ENCODE measurements at places on chromosomes 11 and 22.

DNA sequence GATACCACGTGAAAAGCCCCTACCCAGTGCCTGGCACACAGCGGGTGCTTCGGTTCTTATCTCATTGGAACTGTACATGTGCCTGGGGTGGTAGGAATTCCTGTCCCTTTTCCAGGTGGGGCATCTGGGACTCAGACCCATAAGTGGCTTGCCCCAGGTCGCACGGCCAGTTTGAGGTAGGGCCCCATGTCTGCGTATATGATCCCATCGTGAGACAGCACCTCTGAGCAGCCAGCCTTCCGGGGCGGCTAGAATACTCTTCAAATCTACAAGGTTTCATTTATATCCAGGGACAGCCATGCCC, 33.5 kb upstream of the SMIM38 start:
- DNase-seq = no peak

GRCh38 chr11:8290081-8290810, 26.6 kb upstream of the LMO1 start:
- DNase-seq = no peak

GRCh38 chr22:22058633-22059290, 76.2 kb upstream of the TOP3B start:
- no peak for DNase-seq

DNA sequence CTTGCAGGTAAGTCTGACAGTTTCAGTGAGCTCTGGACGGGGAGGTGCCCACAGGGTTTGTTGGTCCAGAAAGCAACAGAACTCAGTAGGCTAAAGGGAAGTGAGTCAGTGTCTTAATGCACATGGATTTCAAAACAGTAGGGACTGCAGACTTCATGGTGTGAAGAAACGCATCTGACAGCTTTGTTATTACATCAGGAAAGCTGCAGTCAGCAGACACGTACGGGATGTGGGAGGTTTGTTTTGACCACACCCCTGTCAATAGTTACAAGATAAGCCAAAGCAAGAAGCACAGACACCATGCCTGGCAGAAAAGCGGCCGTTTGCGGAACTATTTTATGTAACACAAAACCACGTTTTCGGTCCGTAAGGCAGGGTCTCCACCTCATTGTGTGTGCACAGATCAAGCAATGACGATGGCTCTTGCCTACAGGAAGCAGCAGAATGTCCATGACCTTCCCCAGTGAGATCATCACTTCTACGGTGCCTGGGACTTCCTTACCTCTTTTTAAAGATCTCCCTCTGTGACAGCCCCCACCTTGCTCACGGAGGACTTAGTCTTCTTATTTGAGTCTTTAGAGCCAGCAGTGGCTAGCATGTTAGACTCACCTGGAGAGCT, 58.2 kb upstream of the FTH1 start:
- peak; percentile 46 for DNase-seq

DNA sequence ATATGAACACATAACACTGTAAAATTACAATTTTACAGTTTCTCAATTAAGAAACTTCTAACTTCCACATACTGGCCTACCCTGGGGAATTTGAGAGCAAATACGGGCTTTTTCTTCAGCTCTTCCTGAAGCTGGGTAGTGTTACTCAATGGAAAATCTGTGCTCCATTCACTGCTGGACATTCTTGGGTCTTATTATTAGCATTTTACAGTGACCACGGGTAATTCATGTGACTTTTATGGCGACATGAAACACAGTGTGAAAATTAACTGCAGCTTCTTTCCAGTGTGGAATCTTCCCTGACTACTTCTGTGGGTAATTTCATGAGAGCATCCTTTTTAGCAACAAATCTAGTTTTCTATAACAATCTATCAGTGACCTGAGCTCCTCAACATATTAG, 423.7 kb upstream of the ANO5 start:
- DNase-seq = no peak

DNA sequence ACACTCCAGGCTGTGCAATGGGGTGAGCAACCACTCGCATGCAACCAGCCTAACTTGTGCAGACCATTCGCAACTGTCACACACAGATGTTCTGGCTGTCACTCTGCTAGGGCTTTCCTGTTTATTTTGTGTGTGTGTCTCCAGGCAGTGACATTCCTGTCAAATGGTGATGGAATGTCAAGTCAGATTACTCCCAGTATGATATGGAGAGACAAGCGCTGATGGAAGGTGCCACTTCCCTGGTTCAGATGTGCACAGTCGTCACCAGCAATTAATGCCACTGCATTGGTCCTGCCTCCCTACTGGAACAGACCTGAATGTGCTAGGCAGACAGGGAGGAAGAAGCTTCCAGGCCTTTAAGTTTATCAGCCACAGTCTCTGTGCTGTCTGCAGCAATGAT, 442.4 kb upstream of the ISX start:
- DNase-seq = no peak

GRCh38 chr11:20000351-20001134, 159.7 kb downstream of the DBX1 start:
- no peak for DNase-seq

DNA sequence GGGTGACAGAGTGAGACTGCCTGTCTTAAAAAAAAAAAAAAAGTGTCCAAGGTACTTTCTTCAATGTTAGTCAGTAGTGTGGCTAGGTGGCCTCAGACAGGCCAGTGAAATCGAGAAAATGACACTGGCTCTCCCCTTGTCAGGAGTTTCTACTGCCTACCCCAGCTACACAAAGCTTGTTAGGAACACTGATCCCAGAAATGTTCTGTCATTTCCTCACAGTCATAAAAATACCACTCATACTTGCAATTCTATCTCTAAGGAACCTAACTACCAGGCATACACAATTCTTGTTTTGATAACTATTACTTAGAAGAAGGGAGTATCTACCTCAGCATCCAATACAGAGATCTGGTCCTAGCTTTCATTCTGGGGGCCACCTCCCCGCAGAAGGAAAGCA, 31.3 kb downstream of the ATP6V1E1 start:
- no peak for DNase-seq

- DNase-seq = no peak
Measured at GRCh38 chr11:96114178-96115064, 190.5 kb upstream of the MTMR2 start.

DNA sequence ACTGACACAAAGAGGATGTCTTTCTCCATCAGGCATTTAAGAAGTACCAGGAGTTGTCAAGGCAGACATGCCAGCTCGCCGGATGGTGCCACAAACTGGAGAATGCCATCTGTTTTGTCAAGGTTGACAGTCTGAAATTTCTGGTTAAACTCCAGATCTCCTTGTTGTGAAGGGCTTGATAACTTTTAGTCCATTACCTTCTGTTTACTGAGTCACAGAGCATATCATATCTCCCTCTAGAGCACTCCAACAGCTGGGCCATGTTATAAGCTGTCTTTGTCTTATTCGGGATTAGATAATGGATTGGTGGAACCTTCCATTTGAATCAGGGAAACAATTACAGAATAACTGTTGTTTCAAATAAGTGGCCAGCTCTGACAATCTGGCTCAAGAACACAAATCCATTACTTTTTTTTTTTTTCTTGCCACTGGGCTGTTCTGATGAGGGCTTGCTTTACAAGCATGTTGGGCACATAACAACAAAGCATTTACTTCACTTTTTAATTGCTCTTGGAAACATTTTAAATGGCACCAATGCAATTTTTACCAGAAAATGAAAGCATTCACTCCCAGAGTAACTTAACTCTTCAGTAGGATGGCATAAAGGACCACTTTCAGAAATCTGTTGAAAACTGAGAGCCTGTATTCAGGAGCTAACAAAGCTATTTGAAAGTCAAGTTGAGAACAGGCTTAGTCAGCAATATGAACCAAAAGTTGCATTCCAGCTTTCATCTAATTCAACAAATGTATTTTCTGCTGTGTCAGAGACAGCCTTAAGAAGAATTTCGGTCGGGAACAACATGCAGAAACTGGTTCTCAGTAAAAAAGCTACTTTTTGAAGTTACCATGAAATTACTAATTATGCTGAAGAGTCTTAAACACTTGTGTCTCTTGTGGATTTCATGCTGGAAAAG, 227.6 kb upstream of the PITPNB start:
- no peak for DNase-seq

GRCh38 chr22:26435327-26436093, 6.5 kb downstream of the ASPHD2 start:
- no peak for DNase-seq

GRCh38 chr22:25482868-25483639, 81.4 kb upstream of the GRK3 start:
- no peak for DNase-seq

GRCh38 chr11:121048464-121049233, 24.7 kb downstream of the TBCEL start:
- DNase-seq = no peak

DNA sequence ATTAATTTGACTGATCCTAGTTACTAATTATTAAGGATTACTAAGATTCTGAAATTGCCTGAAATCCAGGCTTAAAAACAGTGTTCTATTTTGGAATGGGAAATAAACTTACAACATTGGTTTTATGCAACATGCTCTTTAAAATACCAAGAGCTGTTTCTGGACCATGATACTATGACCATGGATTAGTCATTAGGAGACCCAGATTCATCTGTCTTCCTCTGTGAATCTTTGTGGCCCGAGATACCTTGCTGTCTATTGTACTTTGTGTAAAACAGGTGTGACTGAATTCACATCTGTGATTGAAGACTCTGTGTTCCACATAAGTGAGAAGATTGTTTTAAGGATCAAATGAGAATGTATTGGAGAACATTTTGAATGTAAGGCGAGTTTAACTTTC, 98.8 kb downstream of the HSD17B12 start:
- DNase-seq = no peak

DNA sequence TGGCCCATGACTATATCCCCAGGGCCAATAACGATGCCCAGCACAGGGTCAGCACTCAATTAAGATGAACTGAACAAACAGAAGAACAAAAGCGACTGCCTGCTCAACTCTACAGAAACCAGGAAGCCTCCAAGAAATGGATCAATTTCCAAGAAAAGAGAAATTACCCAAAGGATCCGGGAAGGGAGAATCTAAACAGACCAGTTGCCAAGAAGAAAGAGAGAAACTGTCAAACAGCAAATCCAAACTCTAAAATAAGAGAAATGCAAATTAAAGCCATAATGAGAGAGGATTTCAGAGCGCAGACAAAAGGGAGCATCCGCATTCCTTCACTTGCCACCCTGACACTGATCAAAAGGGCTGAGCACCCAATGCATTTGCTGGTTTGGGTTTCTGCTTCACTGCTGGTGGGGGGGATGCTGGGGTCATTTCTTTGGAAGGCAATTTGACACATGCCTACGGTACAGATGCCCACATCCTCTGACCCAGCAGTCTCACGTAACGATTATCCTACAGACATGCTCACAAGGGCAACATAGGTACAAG, 37.7 kb upstream of the RFPL3 start:
- no peak for DNase-seq

- no peak for DNase-seq
Measured at GRCh38 chr11:64395545-64396078, 36.6 kb downstream of the RPS6KA4 start.

DNA sequence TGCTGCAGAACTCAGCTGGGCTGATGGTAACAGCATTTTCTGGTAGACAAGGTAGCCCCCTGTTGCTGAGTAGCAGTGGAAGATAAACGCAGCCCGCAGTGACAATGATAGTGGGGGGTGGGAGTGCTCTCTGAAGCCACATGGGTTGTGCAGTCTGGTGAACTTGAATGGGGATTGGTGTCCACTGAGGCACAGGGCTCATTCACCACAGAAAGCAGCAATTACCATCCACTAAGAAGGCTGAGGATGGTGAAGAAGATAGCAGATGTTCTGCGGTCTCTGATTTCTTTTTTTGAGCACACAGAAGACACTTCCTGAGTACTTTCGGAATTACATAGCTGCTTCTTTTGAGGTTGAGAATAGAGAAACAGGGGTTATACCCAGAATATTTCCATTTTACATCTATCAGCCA, 150.3 kb downstream of the LRRC4C start:
- DNase-seq = no peak

DNA sequence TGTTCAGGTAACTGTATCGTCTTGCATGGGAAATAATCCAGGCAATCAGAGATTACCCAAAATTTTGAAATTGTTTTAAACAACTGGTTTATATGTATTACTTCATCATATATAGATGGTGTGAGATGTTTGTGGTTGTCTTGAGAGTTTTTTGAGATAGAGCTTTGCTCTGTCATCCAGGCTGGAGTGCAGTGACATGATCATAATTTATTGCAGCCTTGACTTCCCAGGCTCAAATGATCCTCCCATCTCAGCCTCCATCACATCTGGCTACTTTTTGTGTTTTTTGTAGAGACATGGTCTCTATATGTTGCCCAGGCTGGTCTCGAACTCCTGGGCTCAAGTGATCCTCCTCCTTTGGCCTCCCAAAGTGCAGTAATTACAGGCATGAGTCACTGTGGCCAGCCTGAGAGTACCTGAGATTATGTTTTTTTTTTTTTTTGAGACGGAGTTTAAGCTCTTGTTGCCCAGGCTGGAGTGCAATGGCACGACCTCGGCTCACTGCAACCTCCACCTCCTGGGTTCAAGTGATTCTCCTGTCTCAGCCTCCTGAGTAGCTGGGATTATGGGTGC, 11.5 kb downstream of the CTNND1 start:
- DNase-seq = no peak

DNA sequence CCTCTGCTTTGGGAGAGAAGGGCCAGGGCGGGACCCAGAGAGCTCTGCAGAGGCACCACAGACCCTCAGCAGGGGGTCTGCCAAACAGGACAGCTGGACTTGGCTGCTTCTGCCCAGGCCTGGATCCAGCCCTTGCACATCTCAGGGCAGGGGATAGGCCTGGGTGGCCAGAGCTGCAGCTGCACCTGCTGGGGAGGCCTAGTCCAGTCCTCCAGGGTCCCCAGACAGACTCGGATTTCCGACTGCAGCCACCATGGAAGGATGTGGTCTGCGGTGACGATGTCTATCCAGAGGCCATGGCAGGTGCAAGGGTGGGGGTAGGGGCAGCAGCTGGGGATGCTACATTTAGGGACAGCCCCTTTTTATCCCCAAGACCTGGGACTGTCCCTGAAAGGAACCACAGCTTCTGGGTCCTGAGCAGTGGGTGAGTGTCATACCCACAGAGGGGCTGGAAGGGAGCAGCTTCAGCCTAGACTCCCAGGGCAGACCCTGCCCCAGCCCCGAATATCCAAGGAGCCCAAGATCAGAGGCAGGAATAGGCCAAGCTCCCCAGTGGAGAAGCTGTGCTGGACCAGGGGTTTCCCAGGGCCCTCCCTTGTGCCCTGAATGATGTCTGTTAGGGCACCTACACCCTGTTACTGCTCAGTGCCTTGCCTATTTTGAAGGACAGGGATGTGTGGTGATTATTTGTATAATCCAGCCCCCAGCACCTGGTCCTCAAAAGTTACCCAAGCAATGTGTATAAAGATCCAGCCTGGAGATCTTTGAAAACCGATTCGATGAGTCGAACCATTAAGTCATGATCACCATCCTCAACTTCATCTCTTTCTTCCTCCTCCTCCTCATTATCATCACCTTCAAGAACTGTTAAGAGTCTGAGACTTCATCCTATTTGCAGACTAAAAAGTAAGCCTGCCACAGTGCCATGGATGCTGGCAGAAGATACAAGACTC, 2.5 kb upstream of the IGLL5 start:
- DNase-seq = no peak

DNA sequence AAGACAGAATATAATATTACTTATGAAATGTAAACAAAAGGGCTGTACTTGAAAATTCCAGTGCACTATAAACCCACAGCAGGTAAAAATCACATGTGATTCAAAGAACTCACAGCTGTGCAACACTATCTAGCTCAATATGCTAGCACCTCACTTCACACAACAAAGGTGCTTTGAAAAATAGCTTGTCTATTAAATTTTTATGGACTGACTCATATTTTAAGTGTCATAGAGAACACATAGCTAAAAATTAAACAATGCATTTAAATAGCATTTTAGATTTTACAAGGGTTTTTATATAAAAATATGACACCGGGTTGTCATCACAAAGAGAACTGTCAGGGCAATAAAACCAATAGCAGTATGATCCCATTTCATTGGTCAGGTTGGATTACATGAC, 1390.5 kb upstream of the TENM4 start:
- DNase-seq = no peak

All from activated T-cell treated with anti-CD3 and anti-CD28 coated beads for 1 hour (primary cell).